Inflammatory macrophage treated with lipopolysaccharide for 4 hours (primary cell): ENCODE measurements at places on chromosomes 12 and 14.

- DNase-seq = peak; percentile 98
Observed at GRCh38 chr14:69059658-69060623, 80.8 kb upstream of the ACTN1 start.

DNA sequence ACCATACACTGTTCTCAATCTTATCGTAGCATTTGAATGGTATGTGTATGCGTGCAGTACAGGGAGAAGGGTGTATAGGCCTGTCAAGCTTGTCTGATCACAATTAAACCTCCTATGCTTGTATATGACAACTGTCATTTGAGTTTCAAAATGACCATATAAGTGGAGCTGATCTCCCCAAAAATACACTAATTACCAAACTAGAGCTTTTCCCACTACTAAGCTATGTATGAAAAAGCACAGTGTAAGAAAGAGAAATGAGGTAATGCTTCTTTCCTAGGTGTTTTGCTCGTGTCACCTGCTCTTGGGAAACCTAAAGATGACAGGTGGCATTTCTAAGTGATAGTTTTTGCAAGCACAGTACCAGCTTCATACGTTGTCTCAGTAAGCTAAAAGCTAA is 1.1 kb upstream of the STK38L start:
- no peak for DNase-seq

DNA sequence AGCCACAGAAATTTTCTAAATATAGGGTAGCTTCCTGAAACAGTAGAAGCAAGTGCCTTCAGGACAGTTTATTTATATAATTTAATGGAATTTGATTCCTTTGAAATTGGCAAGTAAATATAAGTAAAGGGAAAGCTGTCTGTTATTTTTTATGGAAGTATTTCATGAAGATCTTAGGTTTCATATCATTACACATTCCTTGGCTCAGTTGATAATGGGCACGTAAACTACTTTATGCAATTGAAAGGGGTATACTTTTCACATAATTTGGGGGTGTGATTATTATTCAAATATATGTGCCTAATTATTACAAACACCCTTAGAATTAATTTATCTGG is 71.1 kb upstream of the RAP1B start:
- DNase-seq = no peak

GRCh38 chr12:132071040-132071810 is 72.9 kb downstream of the DDX51 start:
- DNase-seq = no peak

DNA sequence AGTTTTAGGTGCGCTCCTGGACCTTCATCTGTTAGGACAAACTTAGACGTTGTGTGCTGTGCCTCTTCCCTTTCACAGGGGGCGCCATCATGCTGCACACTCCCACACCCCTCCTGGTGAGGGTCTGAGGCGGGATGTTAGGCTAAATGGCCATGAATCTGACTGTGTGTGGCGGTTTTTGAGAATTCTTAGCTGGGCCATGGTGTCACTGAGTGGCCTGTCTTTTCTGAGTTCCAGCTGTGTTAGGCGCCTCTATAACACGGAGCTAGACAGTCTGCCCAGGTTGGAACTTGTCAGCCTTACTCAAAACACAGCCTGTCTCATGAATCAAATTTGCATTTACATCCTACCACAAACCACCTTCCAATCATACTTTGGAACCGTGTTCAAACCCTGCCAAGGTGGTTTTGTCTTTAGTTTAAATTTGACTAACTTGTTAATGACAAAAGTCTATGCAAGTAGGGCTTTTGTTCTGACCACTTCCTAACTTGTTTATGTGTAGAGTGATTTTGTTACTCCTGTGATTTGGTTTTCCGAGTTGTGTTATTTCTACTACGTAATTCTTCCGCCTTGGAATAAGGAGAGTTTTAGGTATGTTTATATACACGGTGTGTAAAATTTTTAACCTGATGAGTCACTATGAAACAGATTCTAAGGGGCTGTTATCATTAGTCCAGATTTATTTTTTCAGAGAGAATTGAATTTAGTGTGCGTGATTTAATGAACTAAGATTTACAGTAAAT is 19.6 kb downstream of the ACVR1B start:
- peak; percentile 19 for DNase-seq

GRCh38 chr14:52706724-52707706 is at the start of gene PSMC6:
Gene PSMC6, plus strand, starts transcription at chr14:52707200. Its CDS starts 20 bp downstream, at chr14:52707220.
- DNase-seq = peak; percentile 93
